Cardiac septum (tissue), 1 donor: ENCODE measurements at places on chromosomes 4 and X. TPM values are rescaled to one million over a fixed set of nuclear protein-coding genes. Genes with fewer than 3 reads are reported as not detected.

GRCh38 chrX:76893930-76894329 lies 466.4 kb downstream of the MAGEE1 start:
- DNase-seq = no peak

DNA sequence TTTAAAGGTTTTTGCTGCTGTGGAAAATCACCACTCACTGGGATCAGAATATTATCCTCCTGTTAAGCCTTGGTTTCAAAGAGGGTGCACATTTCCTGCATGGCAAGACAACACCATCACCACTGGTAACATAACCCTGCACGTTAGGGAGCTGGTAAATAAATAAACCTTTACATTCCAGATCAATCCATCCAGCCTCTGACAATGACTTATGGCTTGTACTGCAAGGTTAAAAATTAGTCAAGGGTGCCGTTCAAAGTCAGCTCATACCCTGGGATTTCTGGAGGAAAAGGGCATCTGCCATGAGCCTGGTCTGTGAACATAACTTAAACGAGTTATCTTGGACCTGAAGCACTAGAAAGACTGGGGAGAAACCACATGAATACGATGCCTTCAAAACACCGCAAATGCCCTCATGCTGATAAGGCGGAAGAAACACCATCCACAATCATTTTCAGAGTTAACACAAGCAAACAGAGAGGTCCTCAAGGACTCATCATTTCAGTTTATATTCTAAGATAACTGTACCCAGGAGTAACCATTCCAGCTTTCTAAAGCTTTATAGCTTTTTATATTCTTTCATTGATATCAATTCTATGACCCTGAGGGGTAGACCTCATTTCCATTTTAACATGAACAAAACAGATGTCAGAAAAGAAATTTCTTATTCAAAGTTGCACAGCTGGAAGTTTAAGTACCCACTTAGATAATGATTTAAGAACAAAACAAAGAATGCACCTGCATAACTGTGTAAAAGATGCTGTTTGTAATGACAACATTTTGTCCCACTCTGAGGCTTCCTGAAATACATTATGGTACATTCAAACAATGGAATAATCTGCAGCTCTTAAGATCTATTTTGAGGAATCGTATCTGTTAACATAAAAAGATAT lies 103.1 kb downstream of the NPNT start:
- DNase-seq = no peak

GRCh38 chr4:61276029-61276428 lies 75.9 kb downstream of the ADGRL3 start:
- no peak for DNase-seq

Gene EVC2
- total RNA-seq = 1.3 TPM

GRCh38 chrX:40938423-40938822 lies 146.8 kb upstream of the USP9X start:
- DNase-seq = no peak

- DNase-seq = no peak
These were observed 60.2 kb upstream of the MAOA start for GRCh38 chrX:43595931-43596330.

DNA sequence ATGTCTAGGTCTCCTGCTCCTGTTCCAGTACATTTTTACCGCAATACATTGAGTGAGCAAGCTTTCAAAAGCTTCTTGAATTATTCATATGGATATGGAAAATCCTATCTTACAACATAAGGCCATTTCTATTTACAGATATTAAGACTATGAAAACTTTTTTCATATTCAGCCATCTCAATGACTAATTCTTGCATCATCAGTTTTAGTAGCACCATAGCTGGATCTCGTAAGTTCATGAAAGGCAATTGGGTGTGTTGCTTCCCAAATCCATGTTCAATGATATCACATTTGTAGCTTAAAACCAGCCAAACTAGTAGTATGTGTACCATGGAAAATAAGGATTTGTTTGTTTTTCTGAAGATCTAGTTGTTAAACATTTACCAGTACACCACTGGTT lies 118.3 kb upstream of the GABRA2 start:
- DNase-seq = no peak

DNA sequence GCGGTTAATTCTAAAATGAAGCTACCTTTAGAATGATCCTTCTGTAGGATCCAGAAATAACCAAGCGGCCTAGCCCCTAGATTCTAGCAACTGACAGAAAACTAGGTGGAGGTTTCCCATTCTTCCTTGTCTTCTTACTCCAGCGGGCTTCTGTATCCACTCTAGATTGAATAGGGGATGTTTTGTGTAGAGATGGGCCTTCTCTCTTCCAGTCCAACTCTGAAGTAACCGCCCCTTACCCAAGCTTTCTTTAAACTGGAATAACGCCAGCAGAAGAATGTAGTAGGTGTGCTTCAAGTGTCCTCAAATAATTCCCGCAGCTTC lies 386 bp upstream of the TMEM184C start:
- DNase-seq = no peak

GRCh38 chr4:26860922-26861433 lies 337 bp downstream of the STIM2 start:
- no peak for DNase-seq

DNA sequence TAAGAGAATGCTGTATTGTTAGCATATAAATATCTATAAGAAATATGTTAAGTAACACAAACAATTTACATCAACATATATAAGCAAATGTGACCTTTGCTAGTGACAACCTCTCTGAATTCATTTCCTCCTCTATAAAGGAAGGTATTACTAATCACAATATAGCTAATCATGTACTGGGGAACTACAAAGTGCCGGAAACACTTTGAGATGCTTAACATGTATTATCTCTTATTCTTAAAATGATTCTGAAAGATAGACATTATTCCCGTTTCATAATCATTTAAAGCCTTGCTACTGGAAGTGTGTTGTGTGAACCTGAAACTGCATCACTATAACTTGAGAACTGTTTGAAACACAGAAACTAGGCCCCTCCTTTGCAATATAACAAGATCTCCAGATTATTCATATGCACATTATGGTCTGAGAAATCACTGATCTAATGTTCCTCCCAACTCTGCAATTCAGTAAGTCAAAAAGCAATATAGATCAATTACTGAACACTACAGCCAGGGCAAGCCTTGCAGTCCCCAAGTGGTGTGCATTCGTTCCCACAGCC lies 54.0 kb downstream of the KLHL8 start:
- no peak for DNase-seq

GRCh38 chrX:108123591-108124366 lies 32.2 kb downstream of the ATG4A start:
- DNase-seq = no peak

GRCh38 chr4:96887857-96888256 lies 1048.0 kb downstream of the PDHA2 start:
- no peak for DNase-seq

DNA sequence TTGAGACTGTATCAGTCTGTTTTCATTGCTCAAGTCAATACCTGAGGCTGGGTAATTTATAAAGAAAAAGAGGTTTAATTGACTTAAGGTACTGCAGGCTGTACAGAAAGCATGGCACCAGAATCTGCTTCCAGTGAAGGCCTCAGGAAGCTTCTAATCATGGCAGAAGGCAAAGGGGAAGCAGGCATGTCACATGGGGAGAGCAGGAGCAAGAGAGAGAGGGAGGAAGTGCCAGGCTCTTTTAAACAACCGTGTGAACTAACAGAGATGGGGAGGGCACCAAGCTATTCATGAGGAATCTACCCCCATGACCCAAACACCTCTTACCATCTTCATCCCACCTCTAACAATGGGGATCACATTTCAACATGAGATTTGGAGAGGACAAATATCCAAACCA lies 7.2 kb upstream of the TMEM131L start:
- no peak for DNase-seq

DNA sequence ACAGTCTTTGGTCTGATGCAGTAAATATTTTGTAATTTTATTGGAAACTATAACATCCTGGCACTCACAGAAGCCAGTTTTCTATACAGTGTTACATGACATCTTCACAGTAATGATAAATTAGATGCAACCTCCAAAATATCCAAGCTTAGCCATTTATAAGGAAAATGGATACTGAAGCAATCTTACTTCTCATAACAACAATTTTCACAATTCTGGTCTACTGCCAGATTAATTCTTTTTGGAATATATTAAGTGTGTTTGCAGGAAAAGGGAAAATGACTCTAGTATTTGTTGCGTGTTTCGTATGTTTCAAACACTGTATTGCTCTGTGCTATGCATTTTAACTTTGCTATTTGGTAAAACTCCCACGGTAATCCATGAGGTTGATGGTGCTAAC lies 1870.9 kb downstream of the ARAP2 start:
- no peak for DNase-seq

- no peak for DNase-seq
These were observed 28.6 kb upstream of the UTP14A start for GRCh38 chrX:129877401-129877800.

Gene C1QTNF7
- total RNA-seq = 2.3 TPM

Gene GPC3
- 1.6 TPM for total RNA-seq

- no peak for DNase-seq
These were observed 70.3 kb downstream of the SHOX start for GRCh38 chrX:700936-701335.

- no peak for DNase-seq
These were observed 92.6 kb upstream of the MAPK10 start for GRCh38 chr4:86452422-86452891.

DNA sequence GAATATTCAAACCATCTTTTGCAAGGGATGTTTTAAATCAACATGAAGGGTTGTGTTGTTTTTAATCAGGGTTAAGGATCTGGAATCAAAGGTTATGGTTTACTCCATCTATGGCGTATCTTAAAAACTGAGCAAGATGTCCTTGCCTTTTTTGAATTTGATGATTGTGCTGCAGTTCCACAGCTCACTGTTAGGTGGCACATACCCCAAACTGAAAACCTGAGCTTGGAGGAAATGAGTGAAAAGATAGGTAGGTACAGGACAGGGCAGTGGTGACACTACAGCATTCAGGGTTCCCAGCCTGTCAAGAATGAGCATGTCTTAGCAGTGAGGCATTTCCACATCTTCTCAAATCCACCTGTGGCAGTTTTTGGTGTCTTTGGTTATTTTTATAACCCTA lies 13.1 kb upstream of the EOLA1 start:
- DNase-seq = no peak

Gene DDIT4L
- total RNA-seq = 1.4 TPM

- DNase-seq = no peak
These were observed 40.8 kb downstream of the ZNF518B start for GRCh38 chr4:10416441-10416840.

Gene HPRT1
- total RNA-seq = 24.9 TPM

GRCh38 chrX:133249266-133250058 lies 31.3 kb upstream of the TFDP3 start:
- DNase-seq = no peak

DNA sequence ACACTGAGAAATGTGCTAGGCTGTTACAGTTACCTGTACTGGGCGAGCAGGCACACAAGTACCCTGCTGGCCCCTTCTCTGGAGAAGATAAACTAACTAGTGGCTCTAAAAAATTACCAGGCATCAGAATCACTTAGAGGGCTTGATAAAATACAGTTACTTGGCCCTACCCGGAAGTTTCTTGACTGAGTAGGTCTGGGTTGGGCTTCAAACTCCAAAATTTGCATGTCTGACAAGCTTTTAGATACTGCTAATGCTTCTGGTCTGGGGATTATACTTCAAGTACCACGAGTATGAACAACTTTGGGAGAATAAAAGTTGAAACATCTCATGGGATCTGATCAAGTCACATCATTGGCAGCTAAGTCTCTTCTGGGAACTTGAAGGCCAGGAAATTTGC lies 30.8 kb downstream of the CEP135 start:
- DNase-seq = no peak

GRCh38 chr4:80215449-80216052 lies 18.2 kb downstream of the PRDM8 start:
- DNase-seq = no peak

DNA sequence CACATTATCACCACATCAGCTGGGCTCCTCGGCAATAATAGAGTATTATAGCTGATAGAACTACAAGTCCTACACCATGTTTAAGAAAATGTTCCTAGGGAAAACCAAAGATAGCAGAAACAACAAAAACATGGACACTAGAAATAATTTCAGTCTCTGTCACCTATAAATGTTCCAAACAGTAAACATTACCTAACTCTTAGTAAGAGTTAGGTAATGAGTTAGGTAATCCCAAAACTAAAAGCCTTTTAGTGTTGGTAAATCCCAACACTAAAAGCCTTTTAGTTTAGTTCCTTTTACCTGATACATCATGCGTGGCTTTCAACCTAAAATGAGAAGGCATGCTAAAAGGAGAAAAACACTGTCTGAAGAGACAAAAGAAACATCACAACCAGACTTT lies 35.5 kb downstream of the MAGED2 start:
- no peak for DNase-seq

GRCh38 chr4:36349938-36350549 lies 68.6 kb downstream of the DTHD1 start:
- no peak for DNase-seq

Gene DCAF16
- total RNA-seq = 17.9 TPM

Gene TRAM1L1
- 0.78 TPM for total RNA-seq

GRCh38 chr4:19657856-19658255 lies 593.8 kb upstream of the SLIT2 start:
- no peak for DNase-seq

DNA sequence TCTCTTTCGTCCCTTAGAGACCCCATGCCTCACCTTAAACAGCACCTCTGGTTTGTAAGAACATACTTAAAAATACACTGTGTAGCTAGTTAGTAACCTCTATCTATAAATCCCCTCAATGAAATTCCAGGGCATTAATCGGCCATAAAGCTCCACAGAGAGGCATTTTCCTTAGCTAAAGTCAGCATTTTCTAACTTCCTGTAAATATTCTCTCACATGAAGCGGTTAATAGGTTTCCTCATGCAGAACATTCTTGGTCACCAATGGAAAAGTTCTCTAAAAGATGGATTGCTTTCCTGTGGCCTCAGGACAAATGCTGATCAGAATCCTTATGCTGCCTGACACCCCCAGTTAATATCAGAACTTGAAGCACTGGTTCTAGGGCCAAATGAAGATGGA lies 248.6 kb upstream of the BOD1L1 start:
- DNase-seq = no peak

DNA sequence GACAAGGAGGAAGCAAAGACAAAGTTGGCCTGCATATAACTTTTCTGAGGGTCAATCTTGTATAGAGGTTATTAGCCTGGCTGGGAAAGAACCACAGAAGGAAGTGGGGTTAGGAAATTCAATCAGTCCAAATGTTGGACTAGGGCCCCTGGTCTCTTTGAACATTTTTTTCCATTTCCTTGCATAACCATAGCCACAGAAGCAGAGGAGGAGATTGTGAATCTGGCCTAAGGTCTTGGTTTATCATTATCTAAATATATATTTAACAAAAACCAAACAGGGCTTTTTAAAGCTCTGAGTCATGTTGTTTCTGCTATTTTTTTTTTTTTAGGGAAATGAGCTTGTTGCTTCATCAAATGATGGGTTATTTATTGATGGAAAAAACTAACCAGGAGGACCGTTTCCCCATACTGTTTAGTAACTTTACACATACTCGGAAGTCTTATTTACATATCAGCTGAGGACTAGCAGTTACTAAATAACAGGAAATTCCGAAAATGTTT lies 97.7 kb upstream of the ACSL4 start:
- DNase-seq = no peak

Gene KIAA1210
- 0.08 TPM for total RNA-seq
